ENCODE measurements at places on chromosomes 1 and 21.
A peak's percentile ranks its signal among the peaks of the same experiment; 100 is the strongest.

GRCh38 chr1:185745165-185745564, 11.0 kb downstream of the HMCN1 start:
- no peak for DNase-seq

GRCh38 chr1:53519421-53519820, 60.2 kb downstream of the DMRTB1 start:
- peak; percentile 59 for DNase-seq

GRCh38 chr1:53334312-53334711, 6.4 kb upstream of the LRP8 start:
- DNase-seq = no peak

- no peak for DNase-seq
These were observed 171.8 kb downstream of the FCRL5 start for GRCh38 chr1:157380523-157380922.

DNA sequence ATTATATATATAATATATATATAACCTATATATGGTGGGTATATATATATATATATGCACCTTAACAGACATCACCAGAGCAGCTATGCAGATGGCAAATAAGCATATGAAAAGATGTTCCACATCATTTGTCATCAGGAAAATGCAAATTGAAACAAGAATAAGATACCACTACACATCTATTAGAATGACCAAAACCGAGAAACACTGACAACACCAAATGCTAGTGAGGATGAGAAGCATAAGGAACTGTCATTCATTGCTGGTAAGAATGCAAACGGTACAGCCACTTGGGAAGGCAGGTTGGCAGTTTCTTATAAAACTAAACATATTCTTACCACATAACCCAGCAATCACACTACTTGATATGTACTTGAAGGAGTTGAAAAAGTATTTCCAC, 219.8 kb upstream of the PRMT6 start:
- no peak for DNase-seq

DNA sequence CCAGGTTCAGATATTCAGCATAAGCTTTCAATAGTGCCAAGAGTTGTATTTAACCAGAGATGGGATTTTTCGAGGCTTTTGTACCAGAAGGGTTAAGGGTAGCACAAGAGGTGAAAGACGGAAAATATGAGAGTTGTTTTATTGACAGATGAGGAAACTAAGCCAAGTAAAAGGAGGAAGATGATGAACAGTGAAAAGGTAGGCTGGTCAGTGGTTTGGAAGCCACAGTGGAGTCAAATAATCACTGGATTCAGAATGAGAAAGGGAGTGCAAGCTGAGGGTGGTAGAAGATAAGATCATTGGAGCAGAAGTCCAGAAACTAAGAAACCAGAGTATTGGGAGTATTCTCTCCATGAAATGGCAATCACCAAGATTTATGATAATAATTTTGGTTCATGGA, 45.7 kb downstream of the ANGPTL1 start:
- no peak for DNase-seq
